ENCODE measurements at places on chromosomes 16 and 17.

GRCh38 chr17:859824-860195 lies 77.7 kb downstream of the MRM3 start:
- DNase-seq, result no peak

- no peak for DNase-seq
Measured at GRCh38 chr17:4542726-4543191, 12.4 kb downstream of the MYBBP1A start.

GRCh38 chr17:75512926-75513640 lies 2.3 kb downstream of the CASKIN2 start:
- DNase-seq, result no peak

DNA sequence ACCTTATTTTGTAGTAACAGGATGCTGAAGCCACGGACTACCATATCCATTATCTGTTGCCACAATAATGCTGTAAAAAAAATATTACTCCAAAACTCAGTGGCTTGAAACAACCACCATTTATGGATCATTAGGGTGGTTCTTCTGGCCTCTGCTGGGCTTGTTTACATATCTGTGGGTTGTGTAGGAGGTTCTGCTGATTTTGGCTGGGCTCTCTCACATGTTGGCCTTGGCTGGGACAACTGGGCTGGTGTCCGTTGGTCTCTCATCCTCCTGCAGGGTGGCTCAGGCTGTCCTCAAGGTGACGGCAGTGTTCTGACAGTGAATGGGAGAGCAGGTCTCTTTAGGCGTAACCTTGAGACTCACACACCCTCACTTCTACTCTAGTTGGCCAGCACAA lies 76.0 kb downstream of the GPR139 start:
- DNase-seq, result no peak

DNA sequence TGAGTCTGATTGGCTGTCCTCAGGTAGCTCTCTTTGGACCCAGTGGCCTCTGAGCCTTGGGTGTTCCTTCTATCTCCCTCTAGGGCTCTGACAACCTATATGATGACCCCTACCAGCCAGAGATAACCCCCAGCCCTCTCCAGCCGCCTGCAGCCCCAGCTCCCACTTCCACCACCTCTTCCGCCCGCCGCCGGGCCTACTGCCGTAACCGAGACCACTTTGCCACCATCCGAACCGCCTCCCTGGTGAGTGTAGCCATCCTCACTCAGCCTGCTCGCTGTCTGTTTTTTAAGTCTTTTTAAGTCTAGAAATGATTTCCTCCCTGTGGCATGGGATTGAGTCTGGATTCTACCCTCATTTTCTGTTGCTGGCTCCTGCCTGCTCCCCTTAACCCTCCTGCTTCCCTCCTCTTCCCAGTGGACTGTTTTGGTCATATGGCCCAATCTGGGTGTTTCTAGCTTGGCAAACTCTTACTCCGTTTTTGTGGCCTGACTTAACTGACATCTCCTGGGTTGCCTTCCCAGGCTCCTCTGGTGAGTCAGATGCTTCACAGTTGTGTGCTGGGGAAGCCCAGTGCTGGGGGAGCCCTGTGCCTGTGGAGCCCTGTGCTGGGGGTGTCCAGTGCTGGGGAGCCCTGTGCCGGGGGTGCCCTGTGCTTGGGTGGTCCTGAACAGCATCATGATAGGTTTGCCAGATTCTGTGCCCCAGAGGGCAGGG lies 9.9 kb downstream of the TAOK2 start:
- no peak for DNase-seq
